ENCODE measurements at places on chromosomes 1 and 21. TPM values are rescaled to one million over a fixed set of nuclear protein-coding genes. Genes with fewer than 3 reads are reported as not detected.

The SCCPDH gene
- 63.4 TPM for polyA plus RNA-seq

The LCK gene
- 5.9 TPM for polyA plus RNA-seq

The SH2D2A gene
- polyA plus RNA-seq = 0.49 TPM

The MROH7 gene
- 12.8 TPM for polyA plus RNA-seq

The CRABP2 gene
- polyA plus RNA-seq = 78.7 TPM

The CAMK2N1 gene
- polyA plus RNA-seq = 79.7 TPM

The PGBD5 gene
- 7.3 TPM for polyA plus RNA-seq

The DAB1 gene
- 6.5 TPM for polyA plus RNA-seq

The SLC6A9 gene
- 7.6 TPM for polyA plus RNA-seq

The AVPR1B gene
- polyA plus RNA-seq = 0.99 TPM
